Stimulated activated CD4-positive, alpha-beta T cell treated with anti-CD3 and anti-CD28 coated beads, Interleukin-12 subunit alpha, Interleukin-12 subunit beta, amount 100 ng/mL, for 48 hours (primary cell): ENCODE measurements at places on chromosomes 1 and 21.

- DNase-seq = no peak
These were observed 14.4 kb downstream of the LMNA start for GRCh38 chr1:156128654-156129597.

DNA sequence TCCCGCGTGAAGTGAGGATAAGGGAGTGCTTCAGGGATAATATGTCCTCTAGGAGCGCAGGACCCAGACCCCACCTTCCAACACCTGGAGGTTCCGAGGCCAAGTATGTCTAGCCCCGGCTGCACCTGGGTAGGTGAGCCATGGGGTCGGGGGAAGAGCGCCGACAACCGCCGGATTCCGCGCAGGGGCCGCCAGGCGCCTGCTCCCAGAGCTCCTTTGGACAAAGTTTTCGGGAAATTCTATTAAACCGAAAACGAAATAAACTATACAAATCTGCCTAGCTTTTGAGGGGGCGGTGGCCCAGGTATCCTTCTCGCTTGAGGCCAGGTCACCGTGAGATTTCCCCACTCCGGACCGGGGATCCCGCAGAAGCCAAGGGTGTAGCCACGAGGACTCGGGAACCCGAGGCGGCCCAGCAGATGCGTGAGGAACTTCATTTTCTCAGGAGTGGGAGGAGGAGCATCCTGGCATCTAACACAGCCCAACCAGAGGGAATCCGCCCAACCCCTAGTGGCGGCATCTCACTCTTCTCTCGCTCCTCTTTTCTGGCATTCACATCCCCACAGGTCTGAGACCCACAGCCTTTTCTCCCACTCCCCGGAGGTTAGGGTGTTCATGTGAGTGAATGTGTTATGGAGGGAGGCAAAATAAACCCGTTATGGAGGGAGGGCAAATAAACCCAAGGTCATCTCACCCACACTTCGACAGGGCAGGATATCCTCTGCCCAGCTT, 2.3 kb upstream of the DMRTA2 start:
- no peak for DNase-seq

DNA sequence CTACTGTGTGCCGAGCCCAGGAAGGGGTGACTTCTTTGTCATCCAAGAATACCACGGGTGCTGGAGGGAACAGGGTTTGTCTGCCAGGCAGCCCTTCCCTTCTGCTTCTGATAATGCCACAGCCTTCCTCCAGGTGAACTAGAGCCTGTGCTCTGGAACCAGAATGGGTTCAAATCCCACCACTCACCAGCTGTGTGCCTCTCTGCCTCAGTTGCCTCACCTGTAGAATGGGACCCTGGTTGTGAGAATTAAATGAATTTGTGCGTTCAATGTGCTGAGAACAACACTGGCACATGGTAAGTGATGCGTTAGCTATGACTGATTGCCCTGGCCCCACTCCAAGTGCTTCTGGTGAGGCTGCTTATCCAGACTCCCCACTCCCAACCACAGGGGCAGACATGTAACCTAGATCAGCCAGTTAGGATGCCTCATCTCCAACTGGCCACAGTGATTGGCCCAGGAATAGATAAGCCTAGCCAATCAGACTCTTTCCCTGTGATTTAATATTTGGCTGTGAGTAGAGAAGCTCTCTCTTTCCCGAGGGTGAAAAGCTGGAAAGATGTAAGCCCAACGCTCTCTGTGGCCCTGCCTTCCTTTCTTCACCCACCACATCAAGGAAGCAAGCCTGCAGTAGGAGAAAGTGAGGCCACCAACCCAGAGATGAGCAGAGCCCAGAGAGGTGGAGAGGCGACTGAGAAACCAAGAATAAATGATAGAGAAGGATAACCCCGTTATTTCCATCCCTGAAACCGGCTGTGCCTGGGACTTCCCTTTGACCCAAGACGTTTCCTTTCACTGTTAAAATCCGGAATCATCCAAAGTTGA, 20.8 kb upstream of the LAPTM5 start:
- DNase-seq = no peak

DNA sequence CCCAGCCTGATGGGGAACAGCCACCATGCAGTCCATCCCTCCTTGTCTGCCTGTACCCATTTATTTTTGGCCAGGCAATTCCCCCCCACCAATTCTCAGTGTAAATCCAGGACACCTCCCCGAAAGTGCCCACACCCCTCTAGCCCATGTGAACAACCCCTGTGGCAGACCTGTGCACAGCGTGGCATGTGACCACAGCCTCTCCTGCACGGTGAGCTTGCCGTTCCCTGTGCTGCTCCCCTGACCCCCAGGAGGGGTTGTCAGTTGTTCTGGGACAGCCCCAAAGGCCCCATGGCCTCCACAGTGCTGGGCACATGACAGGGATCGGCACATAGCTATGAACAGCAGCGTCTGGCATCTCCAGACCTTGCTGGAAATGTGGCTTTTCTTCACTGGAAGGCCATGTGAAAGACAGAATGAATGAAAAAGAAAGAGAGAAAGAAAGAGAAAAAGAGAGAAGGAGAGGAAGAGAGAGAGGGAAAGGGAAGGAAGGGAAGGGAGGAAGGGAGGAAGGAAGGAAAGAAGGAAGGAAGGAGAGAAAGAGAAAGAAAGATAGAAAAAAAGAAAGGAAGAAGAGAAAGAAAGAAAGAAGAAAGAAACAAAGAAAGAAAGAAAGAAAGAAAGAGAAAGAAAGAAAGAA, 3.9 kb downstream of the CAPN9 start:
- DNase-seq = no peak

DNA sequence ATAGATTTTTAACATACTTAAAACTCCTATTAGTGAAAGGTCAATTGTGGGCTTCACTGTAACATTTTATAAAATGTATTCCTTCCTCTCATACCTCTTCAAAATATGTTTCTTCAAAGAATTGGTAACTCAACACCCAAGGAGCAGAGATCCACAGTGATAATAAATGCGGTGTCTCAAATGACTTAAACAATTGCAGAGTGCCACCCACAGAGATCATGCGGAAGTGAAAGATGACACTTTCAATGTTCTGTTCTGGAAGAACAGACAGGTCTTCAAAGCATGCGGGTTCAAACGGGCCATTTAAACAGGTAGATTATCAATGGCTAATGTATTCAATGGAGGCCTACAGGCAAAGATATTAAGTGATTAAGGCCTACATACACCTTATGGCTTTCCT, 157.0 kb upstream of the GREM2 start:
- no peak for DNase-seq

DNA sequence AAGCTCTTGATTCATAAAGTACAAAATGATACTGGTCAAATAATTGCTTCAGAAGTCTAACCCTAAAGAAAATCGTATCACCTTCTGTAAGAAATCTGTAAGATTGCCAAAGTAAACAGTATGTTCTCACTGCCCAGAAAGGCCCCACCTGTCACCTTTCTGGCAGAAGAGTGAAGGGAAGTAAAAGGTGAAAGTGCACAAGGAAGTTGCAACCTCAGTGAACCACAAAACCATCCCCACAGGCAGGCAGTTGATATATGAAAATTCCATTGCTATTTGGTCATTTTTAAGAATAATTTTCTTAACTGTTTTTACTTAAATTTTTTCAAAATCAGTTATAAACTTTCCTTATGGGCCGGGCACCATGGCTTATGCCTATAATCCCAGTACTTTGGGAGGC, 48.5 kb upstream of the FBXO28 start:
- no peak for DNase-seq

DNA sequence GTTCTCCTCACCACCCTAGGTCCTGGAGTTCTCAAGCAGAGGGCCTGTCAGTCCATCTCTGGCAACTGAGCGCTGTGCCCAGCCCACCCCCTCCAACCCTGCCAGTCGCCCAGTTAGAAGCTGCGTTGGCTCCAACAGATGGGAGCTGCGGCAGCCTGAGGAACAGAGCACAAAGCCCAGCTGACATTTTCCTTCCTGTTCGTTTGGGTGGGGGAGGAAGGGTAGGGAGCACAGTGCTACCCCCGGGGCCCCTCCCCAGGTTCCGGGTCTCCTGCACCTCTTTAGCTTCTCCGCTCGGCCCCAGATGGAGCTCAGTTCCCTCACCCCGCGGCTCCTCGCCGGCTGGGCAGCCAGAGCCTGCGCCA, 1.4 kb downstream of the LRRN2 start:
- no peak for DNase-seq

DNA sequence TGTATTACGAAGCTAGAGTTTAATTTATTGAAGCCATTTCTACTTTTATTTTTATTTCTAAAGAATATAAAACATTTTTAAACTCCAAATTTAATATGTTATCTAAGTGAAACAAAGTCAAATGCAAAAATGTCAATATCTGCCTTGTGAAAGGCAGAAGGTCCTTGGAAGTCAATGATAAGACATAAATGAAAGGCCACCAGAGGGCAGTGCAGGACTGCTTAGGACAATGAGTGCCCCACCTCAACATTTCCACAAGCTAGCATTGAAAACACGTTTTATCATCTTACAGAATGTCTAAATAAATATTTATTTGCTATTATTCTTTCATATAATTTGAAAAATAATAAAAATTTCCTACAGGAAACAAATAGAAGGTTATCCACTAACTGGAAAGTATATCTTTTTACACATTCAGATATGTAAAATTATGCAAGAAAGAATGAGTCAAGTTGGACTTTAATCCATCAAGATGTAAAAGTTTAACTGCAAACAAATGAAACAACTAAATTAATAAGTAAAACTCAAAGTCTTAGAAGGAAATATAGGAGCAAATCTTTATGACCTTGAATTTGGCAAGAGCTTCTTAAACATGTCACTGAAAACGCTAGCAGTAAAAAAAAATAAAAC, 140.1 kb upstream of the FMN2 start:
- DNase-seq = peak; percentile 53

DNA sequence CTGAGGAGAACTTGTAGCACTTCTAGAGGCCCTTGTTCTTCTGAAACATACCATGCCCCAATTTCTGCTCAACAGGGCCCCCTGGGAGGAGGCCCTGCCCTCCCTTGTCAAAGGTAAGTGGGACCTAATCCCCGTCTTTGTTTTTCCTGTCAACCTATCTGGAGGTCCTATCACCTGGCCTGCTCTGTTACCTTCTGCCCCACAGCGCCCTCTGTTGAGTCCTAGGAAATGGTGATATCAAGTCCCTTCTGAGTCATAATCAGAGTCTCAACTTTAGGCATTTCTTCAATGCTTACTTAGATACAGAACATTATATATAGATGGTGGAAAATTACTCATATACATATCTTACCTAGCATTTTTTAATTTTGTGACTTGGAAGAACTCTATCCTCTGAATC, 28.2 kb upstream of the FCRL4 start:
- DNase-seq = no peak

GRCh38 chr1:147850737-147851136, 51.9 kb upstream of the GJA8 start:
- no peak for DNase-seq

DNA sequence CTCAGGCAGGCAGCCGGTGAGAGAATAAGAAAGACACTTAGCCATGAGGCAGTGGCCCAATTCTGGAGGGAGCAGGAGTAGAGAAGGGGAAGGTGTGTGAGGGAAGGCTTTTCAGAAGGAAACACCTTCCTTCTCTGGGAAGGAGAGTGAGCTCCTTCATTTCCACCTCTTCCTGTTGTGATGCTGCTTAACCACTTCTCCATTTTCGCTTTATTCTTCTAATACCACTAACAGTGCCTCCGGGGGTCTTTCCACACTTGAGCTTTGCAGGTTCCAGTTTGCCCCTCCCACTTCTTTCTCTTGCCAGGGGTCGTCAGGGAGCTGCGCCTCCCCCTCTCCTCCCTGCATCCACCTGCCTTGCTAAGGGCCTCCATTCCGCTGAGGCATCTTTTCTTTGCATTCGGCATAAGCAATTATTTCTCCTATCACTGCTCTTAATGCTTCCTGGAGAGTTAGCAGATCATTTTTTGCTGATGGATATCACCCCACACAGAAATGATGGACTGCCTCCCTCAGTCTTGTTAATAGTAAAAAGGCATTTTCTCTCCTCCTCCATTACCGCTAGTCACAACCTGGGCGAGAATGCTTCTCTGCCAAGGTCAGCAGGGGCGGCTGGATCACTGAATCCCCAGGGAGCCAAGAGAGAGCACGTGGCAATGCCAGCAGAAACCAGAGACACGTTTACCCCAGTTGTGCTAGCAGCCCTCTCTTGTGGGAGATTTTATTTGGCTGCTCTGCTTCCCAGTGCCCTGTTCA, 74.8 kb downstream of the ELAVL4 start:
- DNase-seq = no peak

- no peak for DNase-seq
These were observed 2.5 kb downstream of the GPR3 start for GRCh38 chr1:27394925-27395324.
